Amniotic stem cell (primary cell): ENCODE measurements at places on chromosomes 2 and 18.

GRCh38 chr2:205020673-205021072 is 475.4 kb downstream of the PARD3B start:
- no peak for DNase-seq

- no peak for DNase-seq
Measured at GRCh38 chr18:4308576-4308975, 146.5 kb downstream of the DLGAP1 start.

DNA sequence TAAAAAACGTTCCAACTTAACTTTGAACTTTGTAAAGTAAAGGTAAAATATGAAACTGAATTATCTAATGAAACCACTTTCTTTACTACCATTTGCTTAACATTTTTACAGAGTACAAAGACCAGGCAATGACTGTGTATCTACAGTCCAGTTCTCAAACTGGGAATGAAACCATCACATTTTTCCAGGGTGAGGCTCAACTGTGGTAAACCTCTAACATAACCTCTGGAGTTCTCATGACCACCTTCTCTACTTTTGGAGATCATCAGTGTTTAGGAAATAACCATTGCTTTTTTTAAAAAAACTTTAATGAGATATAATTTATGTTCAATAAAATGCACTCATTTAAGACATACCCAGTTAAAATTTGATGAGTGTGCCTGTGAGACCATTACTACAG is 223.5 kb downstream of the RNF152 start:
- no peak for DNase-seq

DNA sequence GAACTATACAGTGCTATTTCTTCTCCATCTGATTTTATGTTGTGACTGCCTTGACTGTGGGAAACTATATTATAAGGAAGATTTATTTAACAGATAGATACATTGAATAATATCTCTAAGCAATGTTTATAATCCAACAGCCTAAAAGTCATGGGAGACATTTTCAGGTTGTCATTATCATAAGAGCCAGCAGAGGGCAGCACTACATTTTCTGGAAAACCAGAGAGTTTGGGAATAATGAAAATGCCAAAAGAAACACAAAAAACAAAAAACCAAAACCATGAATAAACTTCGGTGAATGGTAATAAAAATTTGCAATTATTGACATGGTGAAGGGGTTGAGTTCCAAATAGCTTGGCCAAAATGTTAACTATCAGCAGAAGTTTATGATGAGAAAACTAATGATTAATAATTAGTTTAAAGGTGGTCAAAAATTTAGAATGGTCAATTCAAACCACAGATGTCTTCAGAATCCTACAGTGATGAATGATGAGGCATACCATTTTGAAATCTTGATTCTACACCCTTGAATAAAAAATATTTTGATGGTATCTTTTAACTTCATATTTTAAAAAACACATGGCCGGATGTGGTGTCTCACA is 4.7 kb downstream of the EEF1B2 start:
- DNase-seq = no peak

DNA sequence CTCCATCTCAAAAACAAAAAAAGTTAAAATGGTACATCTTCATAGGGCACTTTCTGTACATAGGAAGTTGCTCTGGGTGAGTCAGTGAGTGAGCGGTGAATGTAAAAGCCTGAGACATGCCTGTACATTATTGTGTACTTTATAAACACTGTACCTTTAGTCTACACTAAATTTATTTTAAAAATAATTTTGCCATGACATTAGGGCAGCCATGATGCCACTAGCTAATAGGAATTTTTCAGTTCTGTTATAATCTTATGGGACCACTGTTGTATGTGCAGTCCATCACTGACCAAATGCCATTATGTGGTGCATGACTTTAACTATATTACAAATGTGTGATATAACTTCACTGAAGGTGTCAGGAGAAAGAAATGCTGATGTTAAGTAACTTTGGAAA is 11.0 kb upstream of the TXNDC2 start:
- no peak for DNase-seq

DNA sequence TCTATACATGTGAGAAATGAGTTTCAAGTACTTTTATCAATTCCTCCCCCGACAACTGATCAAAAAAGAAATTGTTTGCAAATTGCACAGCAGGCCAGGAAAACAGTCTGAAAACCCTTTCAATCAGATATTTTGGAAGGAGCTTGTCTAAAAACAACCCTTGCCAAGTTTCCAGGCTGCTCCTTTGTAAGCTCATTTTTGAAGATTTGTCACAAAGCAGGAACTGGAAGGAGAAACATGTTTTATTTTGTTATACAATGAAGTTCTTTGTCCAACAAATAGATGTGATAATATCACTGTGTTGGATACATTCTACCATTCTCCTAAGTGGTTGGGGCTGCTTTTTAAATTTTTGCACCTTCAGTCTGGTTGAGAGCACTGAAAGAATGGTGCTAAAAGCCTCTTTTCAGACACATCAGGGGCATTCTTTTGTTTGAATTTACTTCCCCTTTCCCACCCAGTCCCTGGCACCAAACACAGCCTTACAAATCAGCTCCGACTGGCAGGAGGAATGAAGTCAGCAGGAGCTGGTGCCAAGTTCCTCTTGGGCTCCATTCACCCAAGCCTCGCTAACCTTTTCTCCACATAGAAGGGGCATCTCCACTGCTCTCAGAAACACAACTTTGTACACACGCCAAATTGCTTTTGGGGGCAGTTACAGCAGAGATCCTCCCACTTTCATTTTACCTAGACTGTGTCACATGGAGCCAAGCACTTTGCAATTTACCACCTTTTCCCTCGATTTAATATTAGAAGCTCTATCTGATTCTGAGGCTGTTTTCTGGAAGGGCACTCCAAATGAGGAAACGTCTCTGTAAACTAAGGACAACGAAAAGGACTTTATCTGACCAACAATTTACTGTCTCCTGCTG is 88.0 kb downstream of the C1D start:
- DNase-seq = no peak

DNA sequence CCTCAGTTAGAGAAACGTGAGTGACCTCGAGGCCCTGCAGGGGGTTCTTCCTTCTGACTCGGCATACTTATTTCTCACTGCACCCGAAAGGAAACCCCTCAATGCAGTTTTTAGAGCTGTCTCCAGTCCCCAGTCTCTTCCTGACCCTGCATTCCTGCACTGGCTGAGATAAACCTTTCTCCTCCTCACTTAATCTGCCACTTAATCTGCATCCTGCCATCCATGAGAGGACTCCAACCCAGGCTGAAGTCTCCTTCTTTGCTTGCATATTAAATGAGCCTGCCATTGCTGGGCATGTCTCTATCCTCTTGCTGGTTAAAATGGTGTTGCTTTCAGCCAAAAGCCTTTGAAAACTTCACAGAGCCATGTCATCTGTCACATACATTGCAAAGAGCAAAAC is 125.6 kb upstream of the GATA6 start:
- no peak for DNase-seq

DNA sequence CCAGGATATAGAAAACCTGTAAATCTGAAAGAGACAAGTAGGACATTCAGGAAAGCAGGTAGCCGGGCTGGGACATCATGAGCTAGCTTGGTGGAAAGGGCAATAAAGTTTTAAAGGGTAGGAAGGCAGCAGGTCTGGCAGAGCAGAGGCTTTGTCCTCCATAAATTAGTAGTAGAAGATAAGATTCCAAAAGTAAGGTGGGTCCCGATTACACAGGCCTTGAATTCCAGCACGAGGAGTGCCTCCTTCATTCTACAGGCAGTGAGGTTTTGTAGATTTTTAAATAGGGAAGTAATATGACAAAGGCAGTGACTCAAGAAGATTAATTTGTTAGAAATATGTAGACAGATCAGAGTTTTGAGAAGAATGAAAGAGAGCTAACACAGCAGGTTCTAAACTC is 160.7 kb downstream of the DTNB start:
- DNase-seq = no peak

GRCh38 chr2:71928734-71929481 is 218.8 kb downstream of the CYP26B1 start:
- DNase-seq = no peak

DNA sequence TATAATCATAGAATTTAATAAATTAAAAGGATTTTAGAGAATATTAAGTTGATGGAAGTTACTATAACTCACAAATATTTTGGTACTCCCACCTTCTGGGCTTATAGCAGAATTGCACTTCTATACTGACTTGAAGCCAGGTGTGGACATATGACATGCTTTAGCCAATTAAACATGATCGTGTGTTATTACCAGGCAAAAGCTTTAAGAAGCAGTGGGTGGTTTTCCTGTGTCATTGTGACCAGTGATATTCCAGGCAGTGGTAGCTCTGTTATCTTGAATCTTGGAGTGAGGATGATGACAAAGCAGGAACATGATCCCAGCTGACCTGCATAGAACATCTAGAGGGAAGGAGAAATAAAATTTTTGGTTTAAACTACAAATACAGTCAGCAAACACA is 370.9 kb upstream of the ZEB2 start:
- no peak for DNase-seq

- DNase-seq = no peak
Measured at GRCh38 chr18:37889963-37890362, 324.4 kb upstream of the CELF4 start.

DNA sequence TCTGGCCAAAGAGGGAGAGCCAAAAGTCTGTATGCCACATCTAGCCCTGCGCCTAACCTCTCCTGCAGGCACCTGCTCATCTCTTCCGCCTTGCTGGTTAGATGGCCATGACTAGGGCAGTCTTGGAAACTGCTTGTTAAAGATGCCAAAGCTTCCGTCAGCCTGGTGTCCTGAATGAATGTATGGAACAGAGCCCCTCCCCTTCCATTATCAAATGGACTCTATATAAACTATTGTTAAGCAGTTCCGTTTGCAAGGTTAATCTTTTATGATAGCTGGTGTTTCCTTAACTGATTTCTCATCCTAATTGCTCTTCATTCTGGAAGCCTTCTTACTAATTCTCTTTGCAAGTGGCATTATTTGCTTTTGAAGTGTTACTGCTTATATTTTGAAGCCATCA is 87.1 kb downstream of the ATP9B start:
- DNase-seq = no peak

- DNase-seq = peak; percentile 35
Measured at GRCh38 chr2:31384351-31384750, 30.2 kb downstream of the XDH start.

DNA sequence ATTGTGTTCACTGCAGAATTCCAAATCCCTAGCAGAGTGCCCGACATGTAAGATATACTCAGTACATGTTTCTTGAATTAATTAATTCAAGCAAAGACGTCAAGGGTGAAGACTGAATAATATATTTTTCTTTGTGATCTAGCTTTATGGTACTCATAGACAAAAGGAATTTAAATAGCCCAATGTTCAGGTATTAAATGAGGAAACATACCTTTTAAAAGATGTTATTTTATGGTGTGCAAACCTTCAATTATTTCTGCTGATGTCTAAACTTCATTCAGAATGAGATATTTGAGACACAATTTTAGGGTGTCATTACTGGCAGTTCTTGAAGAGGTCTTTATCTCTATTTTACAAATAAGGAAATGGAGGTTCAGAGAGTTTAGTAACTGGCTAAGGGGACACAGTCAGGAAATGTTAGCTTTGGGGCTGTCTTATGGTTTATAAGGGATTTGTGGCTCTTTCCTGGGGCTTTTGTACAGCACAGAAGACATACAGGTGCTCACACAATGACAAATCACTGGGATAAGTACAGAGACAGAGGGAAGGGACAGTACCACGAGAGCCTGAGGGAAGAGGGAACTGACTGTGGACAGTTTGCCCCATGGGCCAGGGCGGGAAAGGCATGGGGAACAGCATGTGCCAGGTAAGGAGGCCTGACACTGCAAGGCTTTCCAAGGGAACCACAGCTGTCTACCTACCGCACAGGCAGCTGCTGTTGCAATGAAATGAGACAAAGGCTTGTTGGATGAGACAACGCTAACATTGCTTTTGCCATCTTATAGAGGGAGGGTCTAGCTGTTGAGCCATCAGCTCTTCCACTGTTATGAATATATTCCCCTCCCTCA is 155.3 kb downstream of the DDX1 start:
- no peak for DNase-seq

DNA sequence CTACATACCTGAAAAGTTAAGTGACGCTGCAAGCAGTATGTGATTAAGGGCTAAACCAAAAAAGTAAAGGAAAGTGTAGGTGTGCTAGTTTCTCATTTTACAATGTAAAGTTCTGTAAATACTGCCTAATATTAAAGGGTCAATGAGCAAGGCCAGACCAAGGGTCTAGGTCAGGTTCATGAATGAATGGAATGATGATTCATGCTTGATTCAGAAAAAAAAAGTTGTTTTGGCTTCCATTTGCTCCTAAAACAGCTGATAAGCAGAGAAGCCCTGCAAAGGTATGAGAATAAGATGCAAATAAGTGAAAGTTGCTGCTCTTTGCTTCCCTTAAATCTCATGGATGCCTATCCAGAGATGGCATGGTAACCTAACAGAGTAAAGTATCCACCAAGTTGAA is 61.3 kb downstream of the PTRHD1 start:
- DNase-seq = no peak

GRCh38 chr2:100425573-100426383 is 8.3 kb upstream of the CHST10 start:
- no peak for DNase-seq

- DNase-seq = no peak
Measured at GRCh38 chr2:189574793-189575475, 5.7 kb downstream of the SLC40A1 start.

- DNase-seq = no peak
Measured at GRCh38 chr2:121219866-121220265, 65.1 kb downstream of the TFCP2L1 start.

GRCh38 chr18:35041815-35042387 is 688 bp downstream of the MAPRE2 start:
- DNase-seq = no peak

GRCh38 chr2:174729797-174730697 is 34.2 kb downstream of the CHRNA1 start:
- no peak for DNase-seq

DNA sequence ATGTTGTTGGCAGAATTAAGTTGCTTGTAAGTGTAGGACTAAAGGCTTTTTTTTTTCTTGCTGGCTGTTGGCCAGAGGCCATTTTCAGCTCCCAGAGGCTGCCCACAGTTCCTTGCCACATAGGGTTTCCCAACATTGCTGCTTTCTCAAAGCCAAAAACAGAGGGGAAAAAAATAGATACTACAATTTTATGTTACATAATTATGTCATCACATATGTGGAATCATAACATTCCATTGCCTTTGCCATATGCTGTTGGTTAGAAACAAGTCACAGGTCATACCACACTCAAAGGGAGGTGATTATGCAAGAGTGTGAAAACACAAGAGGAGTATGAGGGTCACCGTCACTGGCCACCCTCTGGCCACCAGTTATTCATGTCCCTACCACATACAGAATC is 154.5 kb downstream of the RTN4 start:
- no peak for DNase-seq

GRCh38 chr18:24817587-24818371 is 357.3 kb downstream of the HRH4 start:
- DNase-seq = no peak

- DNase-seq = no peak
Measured at GRCh38 chr2:55587-56448, 9.5 kb upstream of the FAM110C start.

DNA sequence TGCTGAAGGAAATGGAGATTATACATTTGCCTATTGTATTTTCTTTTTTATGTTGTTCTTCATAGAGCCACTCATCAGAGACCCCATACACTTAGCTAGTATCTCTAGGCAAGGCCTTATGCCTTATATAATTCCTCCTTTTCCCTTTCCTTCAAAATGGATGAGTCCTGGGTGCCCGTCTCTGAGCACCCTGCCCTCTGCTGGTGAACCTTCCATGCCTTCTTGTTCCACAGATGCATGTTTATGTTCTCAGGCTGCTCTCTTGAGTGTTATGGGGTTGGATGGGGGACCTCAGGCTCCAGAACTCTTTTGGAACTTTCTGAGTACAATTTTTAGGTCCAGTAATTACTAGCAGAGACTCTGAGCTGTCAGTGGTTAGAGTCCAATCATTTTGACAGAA is 368.6 kb upstream of the SPRED2 start:
- no peak for DNase-seq
